Forelimb muscle (tissue), 1 donor: ENCODE measurements at places on chromosomes 6 and 20. TPM values are rescaled to one million over a fixed set of nuclear protein-coding genes. Genes with fewer than 3 reads are reported as not detected.

The IL20RA gene
- polyA plus RNA-seq: 30.6 TPM

The SAMHD1 gene
- 24.6 TPM for polyA plus RNA-seq

The SIRPB2 gene
- polyA plus RNA-seq: 1.6 TPM

- DNase-seq: no peak
Measured at GRCh38 chr20:16647875-16648597, 74.8 kb upstream of the KIF16B start.

- DNase-seq: no peak
Measured at GRCh38 chr6:66931787-66932186, 1224.8 kb upstream of the EYS start.
